Retina (tissue), 1 donor: ENCODE measurements at places on chromosomes 7 and 10.
A peak's percentile ranks its signal among the peaks of the same experiment; 100 is the strongest.

DNA sequence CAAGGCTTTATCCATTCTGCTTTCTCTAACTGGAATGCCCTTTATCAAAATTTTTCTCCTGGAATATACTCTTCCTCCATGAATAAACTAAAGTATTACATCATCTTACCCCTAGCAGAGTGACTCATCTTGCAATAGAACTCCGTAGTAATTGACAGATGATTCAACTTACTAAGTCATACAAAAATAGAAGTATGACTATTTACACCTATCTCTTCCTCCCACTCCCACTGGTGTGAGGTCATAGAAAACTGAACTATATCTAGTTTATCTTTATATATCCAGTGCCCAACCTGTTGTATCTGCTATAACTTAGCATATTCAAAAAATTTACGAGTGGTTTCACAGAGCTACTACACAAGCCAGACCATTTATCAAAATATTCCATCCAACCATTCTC, 26.1 kb downstream of the ABCB1 start:
- DNase-seq = no peak

- no peak for DNase-seq
These were observed 71.8 kb downstream of the OSBPL3 start for GRCh38 chr7:24908166-24908565.

- no peak for DNase-seq
These were observed 20.1 kb upstream of the HABP2 start for GRCh38 chr10:113532724-113533123.

- DNase-seq = no peak
These were observed 14.9 kb upstream of the HSPA12A start for GRCh38 chr10:116757246-116757645.

- DNase-seq = peak; percentile 65
These were observed 17.3 kb downstream of the VWDE start for GRCh38 chr7:12386313-12386740.

DNA sequence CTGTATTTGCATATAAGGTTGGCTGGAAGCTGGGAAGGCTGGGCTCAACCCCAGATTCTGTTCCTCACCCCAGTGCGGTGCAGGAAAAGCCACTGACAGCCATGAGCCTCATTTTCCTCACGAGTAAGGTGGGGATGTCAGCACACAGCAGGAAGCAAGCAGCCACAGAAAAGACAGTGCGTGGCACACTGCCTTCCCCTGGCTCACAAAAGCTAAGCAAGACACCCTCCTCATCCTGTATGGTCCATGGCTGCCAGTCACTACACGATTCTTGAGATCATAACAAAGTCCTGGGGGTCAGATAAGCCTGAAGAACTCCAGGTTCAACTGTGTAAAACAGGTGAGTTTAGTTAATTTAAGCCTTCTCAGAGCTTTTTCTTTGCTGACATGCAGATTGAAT, 28.9 kb upstream of the DDC start:
- no peak for DNase-seq
